GM12891 (cell line): ENCODE measurements at places on chromosomes 4 and X.
A peak's percentile ranks its signal among the peaks of the same experiment; 100 is the strongest.

- peak; percentile 5 for DNase-seq
Measured at GRCh38 chr4:55008166-55009056, 117.0 kb downstream of the KDR start.

DNA sequence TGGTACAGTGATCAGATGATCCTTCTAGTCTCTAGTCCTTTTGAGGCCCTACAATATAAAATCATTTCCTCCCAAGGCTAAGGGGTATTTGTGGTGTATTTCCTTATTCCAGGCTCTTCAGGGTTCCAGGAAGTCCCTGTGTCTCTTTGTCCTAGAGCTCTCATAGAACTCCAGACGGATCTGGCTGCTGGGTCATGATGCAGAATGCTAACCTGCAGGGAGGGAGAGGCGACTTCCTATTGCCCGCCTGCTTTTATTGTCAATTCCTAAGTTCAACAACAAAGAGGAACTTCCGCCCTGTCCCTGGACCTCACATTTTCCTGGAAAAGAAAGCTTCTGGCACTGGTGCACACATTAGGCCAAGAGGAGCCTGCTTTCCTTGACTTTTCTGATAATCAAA lies 45.9 kb upstream of the ZNF827 start:
- DNase-seq, result no peak

GRCh38 chr4:6450709-6451108 lies 21.7 kb downstream of the PPP2R2C start:
- no peak for DNase-seq

- no peak for DNase-seq
Measured at GRCh38 chr4:112894480-112894879, 155.0 kb upstream of the ANK2 start.

- DNase-seq, result no peak
Measured at GRCh38 chrX:77514177-77514576, 67.0 kb downstream of the FGF16 start.

- no peak for DNase-seq
Measured at GRCh38 chr4:13635286-13635799, 7.8 kb upstream of the BOD1L1 start.

GRCh38 chr4:38129460-38130227 lies 169.4 kb downstream of the PTTG2 start:
- DNase-seq, result no peak

- no peak for DNase-seq
Measured at GRCh38 chr4:25536564-25537320, 118.9 kb upstream of the SLC34A2 start.

- no peak for DNase-seq
Measured at GRCh38 chr4:110869862-110870572, 247.1 kb upstream of the PITX2 start.

DNA sequence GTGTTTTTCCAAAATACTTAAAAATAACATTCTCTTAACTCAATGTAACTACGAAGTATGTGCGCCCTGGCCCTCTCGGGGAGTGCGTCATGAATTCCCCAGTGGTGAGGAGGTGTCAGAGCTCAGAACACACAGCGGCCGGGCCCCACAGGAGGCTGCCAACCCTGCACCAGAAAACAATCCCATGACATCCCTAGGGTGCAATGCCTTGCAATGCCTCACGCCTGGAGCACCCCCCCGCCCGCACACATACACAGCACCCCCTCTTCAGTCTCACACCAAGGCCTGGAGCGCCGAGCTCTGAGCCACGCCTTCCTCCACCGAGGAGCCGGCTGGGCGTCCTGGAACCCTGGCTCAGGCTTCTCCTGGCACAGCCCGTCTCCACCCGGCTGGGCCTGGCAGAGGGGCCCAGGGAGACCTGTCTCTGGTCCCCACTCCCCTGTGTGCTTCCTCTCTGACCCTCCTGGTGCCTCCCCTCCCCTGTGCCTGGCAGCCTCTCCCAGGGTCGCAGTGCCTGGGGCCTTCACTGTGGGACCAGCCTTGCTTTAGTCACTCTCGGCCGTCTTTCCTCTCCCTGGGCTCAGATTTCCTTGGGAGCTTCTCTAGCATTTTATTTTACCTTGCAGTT lies 108.2 kb upstream of the ADRA2C start:
- DNase-seq, result no peak

GRCh38 chrX:41781500-41781899 lies 57.5 kb downstream of the GPR82 start:
- DNase-seq, result no peak

GRCh38 chr4:142929526-142929925 lies 83.4 kb upstream of the INPP4B start:
- DNase-seq, result no peak

DNA sequence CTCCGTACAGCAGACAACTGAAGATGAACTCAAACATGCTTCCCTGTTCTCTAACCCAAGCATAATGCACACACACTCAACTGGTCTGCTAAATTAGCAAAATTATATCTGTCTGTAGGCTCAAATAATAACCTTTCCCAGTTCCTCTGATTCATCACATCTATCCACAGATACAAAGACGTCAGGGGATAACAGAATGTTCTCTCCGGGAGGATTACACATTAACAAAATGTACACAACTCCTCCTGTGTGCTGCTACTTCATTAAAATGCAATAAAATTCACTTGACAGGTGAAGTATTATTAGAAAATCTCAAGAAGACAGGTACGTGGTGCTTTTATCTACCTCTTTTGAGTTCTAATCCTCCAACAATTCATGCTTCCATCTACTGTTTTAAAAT lies 57.4 kb downstream of the FAT1 start:
- DNase-seq, result no peak

DNA sequence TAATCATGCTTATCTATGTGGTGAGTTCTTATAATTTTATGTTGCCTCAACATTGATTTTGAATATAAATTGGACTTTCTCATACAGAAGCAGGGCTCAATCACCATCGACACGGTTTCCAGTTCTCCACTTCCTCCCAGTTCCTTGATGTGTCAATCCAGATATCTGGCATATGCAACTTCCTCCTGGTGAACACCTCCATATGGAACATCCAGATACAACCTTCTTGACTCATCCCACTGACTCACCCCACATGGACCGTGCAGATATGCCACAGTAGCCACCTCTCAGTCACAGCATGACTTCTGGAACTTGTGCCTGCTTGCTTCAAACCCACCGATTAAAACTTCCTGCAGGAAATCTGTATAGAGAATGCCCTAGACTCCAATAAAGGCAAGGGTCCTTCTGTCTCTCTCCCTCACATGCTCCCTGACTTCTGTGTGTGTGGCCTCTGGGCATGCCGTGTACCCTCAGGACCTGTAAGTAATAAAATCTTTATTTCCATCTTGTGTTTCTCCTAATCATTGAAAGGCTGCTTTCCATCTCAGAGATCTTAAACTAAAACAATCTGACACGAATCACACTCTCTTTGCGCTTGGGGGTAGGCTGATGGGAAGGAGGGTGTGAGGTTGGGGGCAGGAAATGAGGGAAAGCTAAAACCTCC lies 67.0 kb downstream of the HTRA3 start:
- no peak for DNase-seq

- DNase-seq, result no peak
Measured at GRCh38 chr4:163447481-163447880, 26.1 kb downstream of the TKTL2 start.

DNA sequence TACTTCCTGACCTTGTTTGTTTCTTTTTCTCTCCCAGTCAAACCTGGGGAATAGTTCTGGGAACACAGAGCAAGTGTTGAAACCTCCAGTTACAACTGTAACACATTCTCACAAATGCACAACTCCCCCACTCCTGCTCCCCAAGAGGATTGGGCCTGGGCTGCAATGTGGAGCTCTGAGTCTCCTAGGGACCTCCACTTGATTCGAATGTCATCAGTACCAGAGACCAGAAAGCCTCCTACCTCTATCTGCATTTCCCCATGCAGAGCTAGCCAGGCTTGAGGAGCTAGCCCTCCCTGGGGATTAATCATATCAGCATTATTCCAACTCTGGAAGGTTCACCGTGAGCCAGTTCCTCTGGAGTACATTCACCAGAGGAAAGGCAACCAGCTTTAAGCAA lies 41.7 kb upstream of the CITED1 start:
- no peak for DNase-seq

- no peak for DNase-seq
Measured at GRCh38 chr4:168415911-168416310, 64.4 kb downstream of the DDX60L start.

DNA sequence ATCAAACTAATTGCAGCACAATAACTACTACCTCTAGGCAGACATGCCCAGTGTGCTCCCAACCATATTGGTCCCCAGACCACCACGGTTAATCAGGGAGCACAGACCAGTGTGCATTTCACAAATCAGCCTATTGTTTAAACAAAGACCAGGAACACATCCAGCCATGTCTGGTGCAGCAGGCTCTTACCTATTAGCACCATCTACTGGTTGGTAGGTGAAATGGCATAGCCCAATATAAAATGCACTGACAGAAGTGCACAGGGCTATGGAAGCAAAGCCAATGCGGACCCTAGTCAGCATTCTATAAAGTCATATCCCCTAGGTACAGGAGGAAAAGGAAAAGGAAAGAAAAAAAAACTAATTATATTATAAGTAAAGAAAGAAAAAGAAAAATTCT lies 15.5 kb upstream of the CYLC1 start:
- no peak for DNase-seq

DNA sequence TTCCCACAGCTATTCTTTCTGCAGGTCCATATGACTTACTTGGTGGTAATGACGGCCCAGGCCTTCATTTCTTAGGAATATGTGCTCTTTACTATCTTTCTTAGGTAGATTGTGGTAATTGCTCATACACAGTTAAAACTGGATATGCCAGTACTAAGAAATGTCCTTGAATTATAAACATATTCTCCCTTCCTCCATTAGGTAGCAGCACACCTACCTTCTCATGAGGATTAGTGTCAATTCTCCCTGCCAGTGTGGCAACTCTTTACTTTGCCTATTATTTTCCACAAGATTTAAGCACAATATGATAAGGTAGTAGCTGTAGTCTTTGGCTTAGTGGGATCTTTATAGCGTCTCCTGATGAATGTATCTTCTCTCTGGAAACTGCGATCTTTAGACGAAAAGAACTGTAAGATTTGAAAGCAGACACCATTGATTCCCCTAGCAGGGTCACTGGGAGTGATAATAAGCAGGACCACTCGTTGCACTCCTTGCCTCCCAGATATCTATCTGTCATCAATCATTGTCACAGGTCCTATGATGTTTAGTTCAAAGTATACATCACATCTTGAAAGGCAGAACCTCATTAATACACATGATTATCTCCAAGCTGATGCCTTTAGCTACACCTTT lies 1240.7 kb downstream of the C4orf33 start:
- no peak for DNase-seq

GRCh38 chrX:133722756-133723155 lies 262.6 kb downstream of the GPC3 start:
- DNase-seq, result no peak

DNA sequence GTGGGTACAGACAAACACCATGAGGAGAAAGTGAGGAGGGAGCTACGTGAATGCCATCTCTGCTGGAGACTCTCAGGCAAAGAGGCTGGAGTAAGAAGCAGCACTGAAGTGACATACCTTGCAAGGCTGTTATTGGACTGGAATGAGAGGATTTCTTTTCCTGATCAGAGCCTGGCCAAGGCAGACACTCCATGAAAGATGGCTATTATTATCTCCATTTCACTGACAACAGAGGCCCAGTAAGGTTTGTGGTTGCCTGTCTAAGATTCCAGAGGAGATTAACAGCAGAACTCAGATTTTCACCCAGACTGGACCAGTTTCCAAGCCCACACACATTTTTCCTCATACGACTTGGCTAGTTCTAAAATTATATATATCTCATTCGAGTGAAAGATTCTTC lies 162.0 kb upstream of the EOLA2 start:
- DNase-seq, result no peak
